ENCODE measurements at places on chromosomes 2 and 18.

- no peak for DNase-seq
Measured at GRCh38 chr2:237732790-237733381, 65.7 kb upstream of the RBM44 start.

GRCh38 chr2:215748446-215748845 lies 264.9 kb downstream of the MREG start:
- peak; percentile 95 for DNase-seq

DNA sequence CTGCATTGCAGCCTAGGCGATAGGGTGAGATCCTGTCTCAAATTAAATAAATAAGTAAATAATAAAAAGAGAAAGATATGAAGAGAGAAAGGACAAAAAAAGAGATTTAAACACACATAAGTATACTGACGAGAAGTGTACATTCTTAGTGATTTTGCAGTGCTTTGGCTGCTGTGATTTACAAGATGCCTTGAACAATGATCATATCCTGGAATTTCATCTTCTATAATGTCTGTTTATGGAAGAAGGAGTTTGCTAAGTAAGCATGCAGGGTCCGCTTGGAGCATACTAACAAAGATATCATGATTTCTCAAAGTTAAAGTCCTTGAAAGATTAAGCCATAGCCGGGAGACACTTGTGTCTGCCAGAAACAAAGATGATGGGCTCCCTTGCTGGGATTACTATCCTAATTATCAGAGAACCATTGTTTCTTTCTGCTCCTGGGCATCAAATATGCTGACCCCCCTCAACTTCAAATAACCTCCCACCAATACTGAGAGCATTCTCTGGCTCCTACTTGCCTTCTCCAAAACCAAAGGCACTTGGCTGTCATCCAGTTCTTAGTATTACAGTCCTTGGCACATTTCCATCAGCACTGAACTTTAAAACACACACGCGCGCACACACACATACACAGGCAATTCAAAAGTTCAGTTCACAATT lies 47.5 kb upstream of the STAM2 start:
- peak; percentile 5 for DNase-seq

DNA sequence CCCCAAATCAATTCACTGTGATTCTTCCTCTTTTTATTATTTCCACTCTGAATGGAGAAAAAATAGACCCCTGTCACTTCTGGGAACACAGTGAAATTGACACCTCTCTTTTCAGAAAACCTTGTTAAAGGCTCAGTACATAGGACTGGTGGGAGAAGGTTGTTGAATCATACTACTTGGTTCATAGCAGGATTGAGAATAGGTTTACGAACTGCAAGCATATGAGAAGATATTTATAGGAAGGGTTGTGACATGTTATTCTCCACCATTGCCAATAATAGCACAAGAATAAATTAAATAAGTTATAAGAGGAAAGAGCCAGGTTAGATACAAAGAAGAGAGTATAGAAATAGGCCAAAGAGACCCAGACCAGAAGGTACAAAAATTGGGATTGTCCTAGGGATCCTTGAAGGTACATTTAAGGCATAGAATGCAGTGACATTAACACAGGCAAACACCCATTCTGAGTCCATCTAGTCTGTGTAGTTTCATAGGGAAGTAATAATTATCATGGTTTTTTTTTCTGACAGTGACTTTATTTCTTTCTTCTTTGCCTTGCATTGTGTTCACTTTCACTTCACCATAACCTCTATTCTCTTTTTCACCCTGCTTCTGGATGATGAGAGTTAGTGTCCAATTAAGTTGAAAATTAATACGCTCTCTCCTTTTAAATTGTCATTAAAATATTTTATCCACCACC lies 21.8 kb upstream of the SERPINE2 start:
- DNase-seq, result no peak

DNA sequence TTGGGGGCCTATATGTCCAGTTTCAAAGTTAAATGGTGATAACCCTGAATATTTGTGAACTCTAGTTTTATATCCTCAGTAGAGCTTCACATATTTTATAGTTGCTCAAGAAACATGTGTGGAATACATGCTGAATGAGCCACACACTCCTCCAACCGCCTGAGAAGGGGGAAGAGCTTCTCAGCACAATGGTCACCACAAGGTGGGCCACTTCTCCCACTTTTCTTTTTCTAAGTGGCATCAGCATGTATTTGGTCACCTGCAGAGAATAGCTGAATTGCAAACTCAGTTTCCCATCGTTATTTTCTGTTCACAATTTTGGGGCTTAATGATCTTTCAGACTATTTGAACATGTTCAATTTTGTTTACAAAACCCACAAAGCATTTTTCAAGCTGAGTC lies 340.5 kb downstream of the PARD3B start:
- no peak for DNase-seq

GRCh38 chr2:112940859-112941625 lies 30.1 kb downstream of the IL37 start:
- DNase-seq, result peak; percentile 51

DNA sequence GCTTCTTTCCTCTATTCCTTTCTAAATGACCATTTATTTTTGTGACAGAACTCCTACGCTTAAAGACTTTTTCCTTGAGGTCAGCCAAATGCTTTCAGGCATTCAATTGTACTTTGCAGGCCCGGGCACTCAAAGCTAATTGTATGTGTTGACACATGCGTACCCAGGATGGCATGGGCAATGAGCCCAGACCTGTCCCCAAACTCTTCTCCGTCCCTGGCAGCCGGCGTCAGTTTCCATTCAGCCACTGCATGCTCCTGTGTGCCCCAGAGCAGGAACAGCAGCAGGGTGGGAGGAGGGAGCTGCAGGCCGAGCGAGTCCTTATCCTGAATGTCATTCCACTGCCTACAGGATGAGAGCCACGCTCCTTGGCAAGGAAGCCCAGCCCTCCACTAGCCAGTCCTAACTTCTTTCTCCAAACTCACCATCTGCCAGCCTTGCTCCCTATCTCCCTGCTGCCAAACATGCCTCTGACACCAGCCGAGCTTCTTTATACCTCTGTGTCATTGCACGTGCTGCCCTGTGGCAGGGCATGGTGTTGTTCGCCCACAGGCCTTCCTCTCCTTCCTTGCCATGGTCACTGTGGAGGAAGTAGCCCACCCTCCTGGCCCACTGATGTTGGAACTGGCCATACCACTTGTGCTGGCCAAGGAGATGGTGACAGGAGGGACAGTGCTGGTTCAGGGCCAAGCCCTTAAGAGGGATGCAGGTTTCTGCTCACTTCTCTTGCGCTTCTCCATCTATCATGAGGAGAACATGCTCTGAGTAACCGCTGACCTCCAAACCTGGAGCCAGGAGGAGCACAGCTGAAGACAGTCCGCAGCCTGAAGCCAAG lies 116.9 kb upstream of the FHL2 start:
- DNase-seq, result no peak

GRCh38 chr2:41722668-41723369 lies 325.0 kb upstream of the PKDCC start:
- no peak for DNase-seq

- DNase-seq, result no peak
Measured at GRCh38 chr2:19733951-19734425, 167.8 kb downstream of the TTC32 start.

DNA sequence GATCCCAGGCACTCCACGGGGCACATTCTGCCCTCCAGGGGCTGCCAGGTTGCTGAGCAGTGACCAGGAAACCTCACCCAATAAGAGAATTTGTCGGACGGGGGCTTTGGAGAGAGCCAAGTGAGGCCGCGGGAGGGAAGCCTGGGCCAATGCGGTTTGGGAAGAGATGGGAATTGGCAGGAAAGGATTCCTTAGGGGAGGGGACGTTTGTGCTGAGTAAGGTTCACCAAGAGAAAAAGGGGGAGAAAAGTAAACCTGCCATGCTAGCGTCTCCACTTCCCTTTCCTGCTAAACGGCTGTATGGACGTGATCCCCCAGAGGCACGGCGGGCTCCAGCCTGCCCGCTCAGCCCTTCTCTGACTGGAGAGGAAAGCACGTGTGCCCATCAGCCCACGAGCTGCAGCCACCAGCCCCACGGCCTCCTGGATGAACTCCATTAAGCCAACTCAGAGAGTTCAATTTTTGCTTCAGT lies 194.4 kb upstream of the ID2 start:
- peak; percentile 36 for DNase-seq

DNA sequence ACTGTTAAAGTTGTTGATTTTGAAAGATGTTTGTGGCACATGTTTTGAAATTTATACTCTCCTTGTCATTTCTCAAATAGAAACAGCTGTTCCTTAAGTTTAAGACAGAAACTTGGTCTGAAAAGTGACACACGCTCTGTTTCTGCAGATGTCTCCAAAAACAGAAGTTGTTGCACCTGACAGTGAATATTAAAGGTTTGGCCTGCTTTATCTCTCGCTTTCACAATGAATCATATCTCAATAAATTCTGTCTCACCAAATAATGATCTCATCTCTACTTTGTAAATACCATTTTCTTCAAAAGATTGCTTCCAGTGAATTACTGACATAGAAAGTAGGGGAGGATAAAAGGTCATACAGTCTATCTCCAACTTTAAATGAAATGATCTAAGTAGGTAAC lies 294.9 kb upstream of the SYT4 start:
- DNase-seq, result no peak

DNA sequence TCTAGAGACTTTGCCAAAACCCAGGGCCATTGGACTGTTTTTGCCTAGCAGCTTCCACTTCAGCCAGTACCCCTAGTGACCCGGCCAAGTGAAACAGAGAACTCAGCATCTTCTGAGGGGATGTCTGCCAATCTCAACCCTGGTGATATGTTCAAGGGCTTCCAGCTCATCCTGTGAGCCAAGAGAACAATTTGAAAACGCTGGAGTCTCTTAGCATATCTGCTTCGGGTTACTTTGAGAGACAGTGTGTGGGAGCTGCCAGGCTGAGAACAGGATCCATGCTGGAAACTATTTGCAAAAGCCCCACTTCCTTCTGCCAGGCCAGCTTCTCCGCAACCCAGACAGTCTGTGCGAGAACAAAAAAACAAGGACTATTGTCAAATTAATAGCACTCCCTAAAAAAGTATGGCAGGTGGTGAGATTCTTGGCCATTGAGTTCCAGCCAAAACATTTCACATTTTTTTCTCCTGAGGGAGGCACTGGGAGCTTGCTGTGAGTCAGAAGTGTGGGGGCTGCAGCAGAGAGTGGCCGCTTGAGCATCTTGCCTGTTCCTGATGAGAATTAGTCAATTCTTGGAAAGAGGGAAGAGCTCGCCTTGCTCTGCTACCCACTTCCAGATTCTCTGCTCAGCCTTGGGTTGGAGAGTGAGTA lies 395.6 kb upstream of the TRIB2 start:
- peak; percentile 52 for DNase-seq
